Hematopoietic multipotent progenitor cell (in vitro differentiated cells): ENCODE measurements at places on chromosomes 1 and 21.

GRCh38 chr21:40809673-40810197, 37.2 kb downstream of the DSCAM start:
- no peak for DNase-seq

DNA sequence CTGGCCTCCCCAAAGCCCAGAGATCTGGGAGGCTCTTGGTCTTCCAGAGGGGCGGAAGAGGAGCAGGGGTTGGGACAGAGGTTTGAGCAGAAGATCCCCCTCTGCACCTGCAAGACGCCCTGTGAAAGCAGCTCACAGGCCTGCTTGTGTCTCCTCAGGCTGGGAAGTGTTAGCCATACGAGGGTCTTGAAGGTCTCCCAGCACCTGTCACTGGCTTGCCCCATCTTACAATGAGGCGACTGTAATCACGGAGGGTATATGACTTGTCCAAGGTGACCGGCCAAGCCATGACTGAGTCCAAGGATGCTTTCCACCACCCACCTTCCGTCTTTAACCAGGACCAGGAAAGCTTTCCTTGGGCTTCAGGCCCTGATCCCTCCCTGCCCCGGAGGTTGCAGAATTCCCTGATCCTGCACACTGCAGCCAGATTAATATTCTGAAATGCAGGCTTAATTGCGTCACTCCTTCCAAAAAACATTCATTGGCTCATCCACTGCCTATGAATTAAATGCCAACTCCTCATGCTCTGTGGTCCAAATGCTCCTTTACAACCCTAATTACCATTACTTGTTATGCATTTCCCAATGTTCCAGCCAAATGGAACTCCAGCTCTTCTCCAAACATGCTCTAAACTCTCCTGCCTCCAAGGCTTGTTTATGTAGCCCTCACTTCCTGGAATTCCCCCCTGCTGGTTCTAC, 64.0 kb downstream of the DDX20 start:
- no peak for DNase-seq

- no peak for DNase-seq
Measured at GRCh38 chr1:184576822-184577221, 177.8 kb downstream of the EDEM3 start.

DNA sequence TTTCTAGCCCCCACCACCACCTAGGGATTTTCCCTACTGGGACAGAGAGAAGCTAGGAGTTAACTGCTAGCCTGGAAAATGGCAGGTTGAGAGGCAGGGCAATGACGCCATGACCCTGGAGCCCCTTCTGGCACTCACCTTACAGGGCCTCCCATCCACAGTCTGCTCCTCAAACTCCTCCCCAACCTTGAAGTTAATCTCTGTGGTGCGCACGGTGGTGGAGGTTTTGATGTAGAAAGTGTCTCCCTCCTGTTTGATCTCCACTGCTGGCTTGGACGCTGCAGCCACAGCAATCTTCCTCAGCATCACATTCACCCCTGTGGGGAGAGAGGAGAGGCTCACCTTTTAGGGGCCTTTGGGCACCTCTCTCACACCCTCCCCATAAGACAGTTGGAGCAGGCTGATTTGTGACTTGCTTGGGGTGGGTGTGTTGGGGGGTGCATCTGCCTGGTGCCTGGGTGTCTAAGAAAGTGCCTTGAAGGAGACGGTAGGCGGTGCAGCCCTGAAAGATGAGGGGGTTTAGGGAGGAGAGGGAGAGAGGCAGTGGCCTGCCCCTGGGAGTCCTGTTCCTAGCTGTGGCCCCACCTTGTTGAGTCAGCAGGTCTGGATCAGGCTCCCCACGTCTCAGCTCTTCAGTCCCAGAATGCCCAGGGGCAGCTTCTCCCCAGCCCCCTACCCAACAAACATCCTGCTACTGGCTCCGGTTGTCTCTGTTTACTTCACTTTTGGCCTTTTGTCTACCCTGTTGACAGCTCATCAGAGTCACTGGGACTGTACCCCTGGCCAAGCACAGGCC, 4.4 kb downstream of the CRABP2 start:
- no peak for DNase-seq

DNA sequence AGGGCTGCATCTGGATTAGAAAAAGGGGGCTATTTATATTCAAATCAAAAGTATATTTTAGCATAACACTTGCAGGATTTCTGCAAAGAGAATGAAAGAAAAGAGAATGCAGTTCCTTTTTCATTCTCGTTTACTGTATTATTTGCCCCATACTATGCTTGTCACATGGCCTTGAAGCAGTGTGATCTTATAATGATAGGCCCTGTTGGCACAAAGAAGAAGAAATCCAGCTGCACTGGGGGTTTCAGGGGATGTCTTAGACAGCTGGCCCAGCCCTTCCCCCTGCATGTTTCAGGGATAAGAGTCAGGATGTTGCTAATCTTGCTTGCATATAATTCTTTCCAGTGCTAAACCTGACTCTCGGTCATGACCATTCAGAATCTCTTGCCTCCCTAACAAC, 369.5 kb downstream of the SEC16B start:
- no peak for DNase-seq

- no peak for DNase-seq
Measured at GRCh38 chr1:51644533-51645197, 27.8 kb downstream of the OSBPL9 start.

DNA sequence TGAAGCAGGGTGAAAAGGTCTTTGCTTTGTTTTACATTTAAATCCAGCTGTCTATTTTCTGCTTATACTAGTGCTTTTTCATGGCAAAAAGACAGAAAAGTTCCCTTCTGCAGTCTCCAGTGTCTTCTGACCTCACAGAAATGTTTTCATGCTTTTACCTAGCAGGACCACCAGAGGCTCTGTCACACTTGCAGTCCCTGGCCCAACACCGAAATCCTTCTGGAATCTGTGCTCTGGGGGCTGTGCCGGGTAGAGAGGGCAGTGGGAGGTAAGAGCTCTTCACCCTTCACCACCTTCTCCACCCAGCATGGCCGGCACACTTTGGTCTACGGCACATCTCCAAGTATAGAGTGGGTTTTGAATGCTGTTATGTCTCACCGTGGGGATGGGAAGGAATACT, 20.8 kb downstream of the GNAT2 start:
- DNase-seq = no peak

DNA sequence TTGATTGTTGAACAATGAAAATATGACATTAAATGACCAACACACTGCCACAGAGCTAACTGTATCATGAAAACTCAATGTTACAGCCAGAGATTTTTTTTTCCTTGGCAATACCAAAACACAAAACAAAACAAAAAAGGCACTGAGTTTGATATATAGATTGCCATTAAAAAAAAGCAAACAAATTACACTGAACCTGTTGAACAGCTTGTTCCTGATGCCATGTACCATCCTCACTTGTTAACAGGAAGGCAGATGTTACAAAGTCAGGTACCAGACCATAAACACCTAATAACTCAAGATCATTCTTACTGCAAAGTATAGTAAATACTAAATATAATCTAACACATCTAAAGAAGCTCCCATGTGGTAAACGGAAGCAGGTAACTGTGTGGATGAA, 75.2 kb downstream of the ZNF644 start:
- DNase-seq = no peak

DNA sequence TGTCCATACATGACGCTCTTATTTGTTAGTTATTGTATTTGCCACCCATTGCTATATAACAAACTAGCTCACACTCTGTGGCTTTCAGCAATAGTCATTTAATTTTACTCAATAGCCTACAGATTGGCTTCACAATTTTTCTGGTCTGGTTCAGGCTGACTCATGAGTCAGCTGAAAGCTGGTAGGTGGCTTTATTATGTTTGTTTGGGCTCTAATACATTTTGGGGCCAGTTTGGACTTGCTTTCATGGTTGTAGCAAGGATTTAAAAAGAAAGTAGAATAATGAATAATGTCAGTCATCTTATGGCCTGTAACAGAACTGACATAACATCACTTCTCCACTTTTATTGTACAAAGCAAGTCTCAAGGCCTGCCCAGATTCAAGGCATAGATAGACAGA, 338.7 kb downstream of the LRRIQ3 start:
- no peak for DNase-seq

- DNase-seq = no peak
Measured at GRCh38 chr1:28811766-28812668, at the start of gene OPRD1. Gene OPRD1, plus strand, starts transcription at chr1:28812170. Its CDS starts 214 bp downstream, at chr1:28812384.

GRCh38 chr1:78226784-78227183, 181.0 kb downstream of the GIPC2 start:
- DNase-seq = no peak

DNA sequence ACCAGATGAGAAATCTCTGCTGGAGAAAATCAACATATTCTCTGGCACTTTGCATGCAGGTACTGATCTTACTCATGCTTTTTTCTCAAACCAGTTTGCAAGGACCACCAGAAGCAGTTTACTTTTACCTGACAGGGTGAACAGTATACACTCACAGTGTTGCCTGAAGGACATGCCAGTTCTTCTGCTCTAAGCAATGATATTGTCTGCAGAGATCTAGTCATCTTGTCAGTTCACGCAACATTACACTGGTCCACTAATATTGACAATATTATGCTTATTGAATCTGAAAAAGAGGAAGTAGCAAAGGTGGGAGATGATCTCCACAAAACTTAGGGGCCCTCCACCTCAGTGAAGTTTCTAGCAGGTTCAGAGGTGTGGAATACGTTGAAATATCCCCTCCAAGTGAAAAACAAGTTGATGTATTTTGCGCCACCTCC, 3.8 kb upstream of the S100B start:
- DNase-seq = no peak

- DNase-seq = no peak
Measured at GRCh38 chr1:19066248-19066873, 109.9 kb upstream of the IFFO2 start.

GRCh38 chr1:156898161-156898566, 4.6 kb downstream of the PEAR1 start:
- peak; percentile 94 for DNase-seq

GRCh38 chr1:35807614-35808449, at the start of gene AGO4:
Gene AGO4, plus strand, starts transcription at chr1:35808016. Its CDS starts 401 bp downstream, at chr1:35808417.
- DNase-seq = peak; percentile 56

DNA sequence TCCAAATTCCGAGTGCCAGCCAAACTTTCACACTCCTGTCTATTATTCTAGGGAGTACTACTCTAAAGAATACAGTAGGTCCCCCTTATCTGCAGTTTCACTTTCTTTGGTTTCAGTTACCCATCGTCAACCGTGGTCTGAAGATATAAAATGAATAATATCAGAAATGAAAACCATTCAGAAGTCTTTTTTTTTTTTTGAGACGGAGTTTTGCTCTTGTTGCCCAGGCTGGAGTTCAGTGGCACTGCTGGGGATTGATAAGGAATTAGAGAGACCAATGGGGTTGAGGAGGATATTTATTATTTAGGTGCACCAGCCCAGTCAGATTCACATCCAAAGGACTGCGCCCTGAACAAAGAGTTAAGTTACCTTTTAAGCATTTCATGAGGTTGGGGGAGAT, 52.9 kb upstream of the SRSF10 start:
- no peak for DNase-seq

- no peak for DNase-seq
Measured at GRCh38 chr1:99228153-99228552, 36.1 kb upstream of the PLPPR4 start.

- DNase-seq = no peak
Measured at GRCh38 chr1:60540141-60540540, 466.6 kb upstream of the C1orf87 start.

GRCh38 chr1:31354283-31354682, 18.6 kb downstream of the FABP3 start:
- no peak for DNase-seq

GRCh38 chr1:212951126-212951946, 995 bp downstream of the VASH2 start:
- no peak for DNase-seq

DNA sequence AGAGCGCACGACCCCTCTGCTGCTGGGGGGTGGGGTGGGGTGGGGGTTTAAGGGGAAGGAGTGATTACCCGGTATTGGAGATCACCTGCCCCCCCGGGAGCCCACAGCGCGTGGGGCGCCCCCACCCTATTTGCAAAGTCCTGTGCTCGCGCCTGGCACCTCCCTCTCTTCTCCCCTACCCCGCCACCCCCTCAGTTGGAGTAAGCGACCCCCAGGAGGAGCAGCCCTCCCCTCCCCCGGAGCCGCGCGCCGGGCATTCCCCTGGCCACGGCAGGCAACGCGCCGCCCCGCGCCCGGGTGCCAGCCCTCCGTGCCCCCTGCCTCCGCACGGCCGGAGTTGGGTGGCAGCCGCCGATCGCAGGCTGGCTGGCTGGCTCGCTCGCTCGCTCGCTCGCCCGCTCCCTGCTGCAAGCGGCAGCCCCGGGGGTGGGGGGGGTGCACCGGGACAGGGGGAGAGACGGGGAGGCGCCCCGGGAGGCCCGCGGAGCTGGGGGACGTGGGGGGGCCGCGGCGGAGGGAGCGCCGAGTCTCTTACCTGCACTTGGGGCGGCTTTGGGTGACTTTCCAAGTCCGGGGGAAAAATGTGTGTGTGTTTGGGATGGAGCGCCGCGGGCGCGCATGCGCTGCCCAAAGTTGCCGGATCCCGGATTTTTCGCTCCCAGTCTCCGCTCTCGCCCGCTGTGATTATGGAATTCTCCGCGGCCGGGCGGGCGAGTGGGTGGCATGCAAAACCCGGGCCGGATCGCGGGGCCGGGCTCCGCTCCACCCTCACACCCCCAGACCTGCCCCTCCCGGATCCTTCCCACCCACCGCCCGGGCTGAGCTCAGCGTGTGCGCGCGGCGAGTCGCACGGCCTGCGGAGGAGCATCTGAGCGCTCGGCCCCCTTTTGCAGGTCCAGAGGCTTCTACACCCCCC, at the start of gene CASZ1:
Gene CASZ1 (minus strand): TSS at position 618 of the 916 bp plus-strand sequence. CDS start 102,757 bp downstream, outside the sequence.
- no peak for DNase-seq

DNA sequence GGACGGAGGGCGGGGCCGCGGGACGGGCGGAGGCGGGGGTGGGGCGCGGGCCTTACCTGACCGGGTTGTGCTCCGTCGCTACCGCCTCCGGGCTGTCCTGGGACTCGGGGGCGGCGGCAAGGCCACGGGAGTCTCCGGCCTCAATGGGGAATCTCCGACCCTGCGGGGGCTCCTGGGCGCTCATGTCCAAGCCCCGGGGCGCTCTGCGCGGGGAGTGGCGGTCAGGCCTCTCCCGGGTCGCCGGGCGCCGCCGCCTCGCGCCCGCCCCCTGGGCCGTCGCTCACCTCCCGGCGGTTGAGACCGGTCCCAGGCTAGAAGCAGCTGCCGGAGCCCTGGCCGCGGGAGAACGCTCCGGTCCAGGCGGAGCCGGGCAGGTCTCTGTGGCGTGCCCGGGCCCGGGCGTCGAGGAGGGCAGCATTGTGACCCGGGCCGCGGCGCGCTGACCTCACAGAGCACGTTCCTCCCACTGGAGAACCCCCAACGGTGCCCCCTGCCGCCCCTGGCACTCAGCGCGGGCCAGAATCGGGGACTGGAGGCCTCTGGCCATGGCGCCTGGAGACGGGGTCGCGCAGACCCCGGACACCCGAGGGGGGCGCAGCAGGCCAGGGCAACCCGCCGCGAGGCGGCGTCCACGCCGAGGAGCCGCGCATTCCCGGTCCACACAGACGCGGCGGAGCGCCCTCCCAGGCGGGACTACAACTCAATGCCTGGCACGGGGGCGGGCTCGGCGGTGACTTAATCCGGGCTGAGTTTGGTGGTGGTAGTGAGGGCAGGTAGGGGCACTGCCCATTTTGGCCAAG, 411 bp downstream of the FAM229A start:
- peak; percentile 20 for DNase-seq

DNA sequence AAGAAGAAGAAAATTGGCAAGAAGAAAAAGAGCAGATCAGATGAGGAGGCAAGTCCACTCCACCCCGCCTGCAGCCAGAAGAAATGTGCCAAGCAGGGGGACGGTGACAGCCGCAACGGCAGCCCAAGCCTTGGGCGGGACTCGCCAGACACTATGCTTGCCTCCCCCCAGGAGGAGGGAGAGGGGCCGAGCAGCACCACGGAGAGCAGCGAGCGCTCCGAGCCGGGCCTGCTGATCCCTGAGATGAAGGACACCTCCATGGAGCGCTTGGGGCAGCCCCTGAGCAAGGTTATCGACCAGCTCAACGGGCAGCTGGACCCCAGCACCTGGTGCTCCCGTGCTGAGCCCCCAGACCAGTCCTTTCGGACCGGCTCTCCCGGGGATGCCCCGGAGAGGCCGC, 9.0 kb upstream of the SLC25A34 start:
- DNase-seq = no peak
